ENCODE measurements at places on chromosomes 13 and 19. TPM values are rescaled to one million over a fixed set of nuclear protein-coding genes. Genes with fewer than 3 reads are reported as not detected.

Gene C1QTNF9
- not detected for total RNA-seq

Gene IL4I1
- total RNA-seq = 0.35 TPM

Gene CPAMD8
- 0.13 TPM for total RNA-seq

Gene LIM2
- not detected for total RNA-seq

Gene LYL1
- total RNA-seq = 1.3 TPM

Gene NCAN
- 0.05 TPM for total RNA-seq

Gene SAFB
- total RNA-seq = 51.1 TPM

Gene SYNE4
- total RNA-seq = 0.28 TPM

Gene TUBA3C
- total RNA-seq = not detected

Gene FOXO1
- 8.4 TPM for total RNA-seq

Gene ZNF486
- total RNA-seq = not detected

Gene NLRP5
- not detected for total RNA-seq

Gene GIPR
- 3.5 TPM for total RNA-seq

Gene MIR17HG
- total RNA-seq = 0.61 TPM

Gene CGB2
- not detected for total RNA-seq

Gene ZNF888
- total RNA-seq = not detected

Gene CDC42EP5
- not detected for total RNA-seq

Gene NCCRP1
- total RNA-seq = 1.4 TPM

Gene ZNF101
- 3.4 TPM for total RNA-seq

Gene GJB2
- total RNA-seq = 0.68 TPM

Gene KASH5
- not detected for total RNA-seq

Gene PEG3
- total RNA-seq = not detected
